Stimulated activated CD4-positive, alpha-beta T cell treated with anti-CD3 and anti-CD28 coated beads, Interleukin-1b, Interleukin-23, amount 100 ng/mL, for 1 hour (primary cell): ENCODE measurements at places on chromosomes 16 and 17.
A peak's percentile ranks its signal among the peaks of the same experiment; 100 is the strongest.

DNA sequence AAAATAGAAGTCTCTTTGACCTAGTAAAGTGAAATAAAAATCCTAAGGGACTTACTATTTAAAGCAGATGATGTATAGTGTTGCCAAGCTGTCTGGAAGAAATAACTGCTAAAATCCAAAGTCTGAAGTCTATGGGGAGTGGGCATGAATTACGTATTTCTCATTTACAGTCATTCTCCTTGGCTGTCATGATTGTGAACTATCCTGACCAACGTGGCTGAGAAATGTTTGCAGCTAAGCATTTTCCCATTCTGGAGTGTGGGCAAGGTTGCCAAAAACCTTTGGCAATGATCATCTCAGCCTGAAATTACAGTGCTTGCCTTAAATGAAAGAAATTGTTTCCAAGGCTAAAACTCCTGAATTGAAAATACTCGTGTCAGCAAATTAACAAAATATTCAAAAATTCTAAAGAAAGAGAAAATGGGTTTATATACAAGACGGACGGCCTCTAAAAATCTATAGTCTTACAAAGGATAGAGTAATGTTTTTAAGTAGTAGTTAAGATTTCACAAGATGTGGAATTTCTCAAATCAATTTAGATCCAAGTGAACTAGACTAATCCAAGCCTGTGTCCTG, 77.0 kb downstream of the CACNG1 start:
- DNase-seq, result no peak

- no peak for DNase-seq
Measured at GRCh38 chr17:82242977-82243647, 14.3 kb downstream of the SLC16A3 start.

DNA sequence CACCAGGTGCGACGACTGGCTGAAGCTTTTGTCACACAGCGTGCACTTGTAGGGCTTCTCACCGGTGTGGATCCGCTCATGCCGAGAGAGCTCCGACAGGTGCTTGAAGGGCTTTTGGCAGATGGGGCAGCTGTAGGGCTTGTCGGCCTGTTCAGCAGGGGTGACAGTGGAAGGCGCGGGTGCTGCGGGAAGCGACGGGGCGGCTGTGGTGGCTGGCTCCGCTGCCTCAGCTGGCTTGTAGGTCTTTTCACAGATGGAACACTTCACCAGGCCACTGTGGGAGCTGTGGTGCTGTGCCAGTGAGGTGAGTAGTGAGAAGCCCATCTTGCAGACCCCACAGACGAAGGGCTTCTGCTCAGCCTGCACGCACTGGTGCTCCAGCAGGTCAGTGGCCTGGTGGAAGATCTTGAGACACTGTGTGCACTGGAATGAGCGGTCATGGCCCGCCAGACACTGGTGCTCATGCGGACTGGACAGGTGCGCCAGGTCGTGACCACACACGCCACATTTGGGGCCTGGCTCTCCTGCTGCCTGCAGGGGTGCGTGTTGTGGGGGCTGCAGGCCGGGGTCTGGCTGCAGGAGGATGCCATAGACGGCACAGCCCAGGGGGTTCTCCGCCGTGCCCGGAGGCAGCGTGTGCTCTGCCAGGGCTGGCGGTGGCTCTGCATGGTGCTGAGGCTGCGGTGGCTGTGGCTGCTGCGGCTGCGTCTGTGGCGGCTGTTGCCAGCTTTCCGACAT, 2.8 kb downstream of the ZNF319 start:
- DNase-seq, result no peak

DNA sequence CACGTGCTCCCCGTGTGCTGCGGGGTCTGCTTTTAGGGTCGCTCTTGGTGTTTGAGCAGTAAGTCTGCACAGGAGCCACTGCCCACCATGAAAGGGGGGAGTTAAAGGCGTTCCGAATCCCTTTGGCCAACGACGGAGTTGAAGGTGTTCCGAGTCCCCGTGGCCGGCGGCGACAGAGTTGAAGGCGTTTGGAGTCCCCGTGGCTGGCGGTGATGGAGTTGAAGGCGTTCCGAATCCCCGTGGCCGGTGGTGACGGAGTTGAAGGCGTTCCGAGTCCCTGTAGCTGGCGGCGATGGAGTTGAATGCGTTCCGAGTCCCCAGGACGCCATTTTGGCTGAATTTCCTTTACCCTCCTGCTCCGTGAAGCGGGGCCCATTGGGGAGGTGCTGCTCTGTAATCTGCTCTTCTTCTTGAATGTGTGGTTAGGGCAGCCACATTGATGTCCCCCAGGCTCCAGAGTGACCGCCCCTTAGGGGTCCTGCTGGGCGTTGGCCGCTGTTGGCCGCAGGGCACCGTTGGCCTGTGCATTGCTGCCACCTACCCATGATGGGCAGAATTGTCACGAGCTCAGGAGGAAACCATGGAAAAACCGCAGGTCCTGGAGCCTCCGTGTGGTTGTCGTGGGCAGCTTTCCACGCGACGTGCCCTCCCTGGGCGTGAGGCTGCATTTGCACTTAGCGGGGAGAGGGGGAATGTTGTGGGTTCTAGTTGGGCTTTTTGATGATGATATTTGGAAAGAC, 73.7 kb upstream of the ZNF750 start:
- DNase-seq, result no peak

DNA sequence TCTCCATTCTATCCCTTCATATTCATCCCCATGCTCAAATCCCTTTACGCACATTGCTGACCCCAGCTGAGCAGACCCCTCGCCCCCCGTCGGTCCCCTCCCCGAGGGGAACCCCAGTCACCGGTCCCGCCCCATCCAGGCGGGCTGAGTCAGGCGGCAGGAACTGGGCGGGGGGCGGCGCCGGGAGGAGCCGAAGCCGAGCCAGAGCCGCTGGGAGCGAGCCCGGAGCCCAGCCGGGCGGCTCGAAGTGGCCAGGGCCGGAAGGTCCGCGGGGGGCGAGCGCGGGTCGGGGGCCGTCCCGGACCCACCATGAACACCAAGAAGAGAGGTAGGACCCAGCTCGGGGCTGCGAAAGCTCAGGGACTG, 8.6 kb downstream of the RIPOR1 start:
- DNase-seq, result peak; percentile 42

GRCh38 chr17:8794636-8795035, 4.5 kb downstream of the MFSD6L start:
- no peak for DNase-seq

DNA sequence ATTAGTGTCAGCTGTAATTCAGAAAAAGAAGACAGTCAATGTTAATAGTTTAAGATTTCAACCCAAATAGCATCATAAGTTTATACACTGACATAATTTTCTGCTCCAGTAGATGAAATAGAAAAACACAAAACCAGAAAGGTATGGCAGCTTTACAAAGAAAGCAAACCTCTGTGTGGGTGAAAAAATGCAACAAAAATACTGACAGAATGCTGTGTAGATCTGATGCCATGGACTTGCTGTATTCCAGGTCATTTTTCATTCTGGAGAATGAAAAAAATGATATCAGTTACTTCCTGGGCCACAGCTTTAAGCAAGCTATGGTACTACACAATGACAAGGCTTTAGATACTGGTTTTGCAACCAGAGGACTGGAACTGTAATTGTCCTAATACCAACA, 116.0 kb downstream of the MAP2K4 start:
- no peak for DNase-seq

GRCh38 chr17:7715936-7716886, 1.3 kb upstream of the DNAH2 start:
- no peak for DNase-seq

GRCh38 chr17:72338847-72339790, 218.3 kb downstream of the SOX9 start:
- no peak for DNase-seq

- no peak for DNase-seq
Measured at GRCh38 chr17:81120695-81121621, 44.3 kb upstream of the PVALEF start.

- DNase-seq, result no peak
Measured at GRCh38 chr17:34474706-34475105, 104.7 kb upstream of the TMEM132E start.

- DNase-seq, result peak; percentile 59
Measured at GRCh38 chr17:37047631-37048104, 98.9 kb downstream of the AATF start.

DNA sequence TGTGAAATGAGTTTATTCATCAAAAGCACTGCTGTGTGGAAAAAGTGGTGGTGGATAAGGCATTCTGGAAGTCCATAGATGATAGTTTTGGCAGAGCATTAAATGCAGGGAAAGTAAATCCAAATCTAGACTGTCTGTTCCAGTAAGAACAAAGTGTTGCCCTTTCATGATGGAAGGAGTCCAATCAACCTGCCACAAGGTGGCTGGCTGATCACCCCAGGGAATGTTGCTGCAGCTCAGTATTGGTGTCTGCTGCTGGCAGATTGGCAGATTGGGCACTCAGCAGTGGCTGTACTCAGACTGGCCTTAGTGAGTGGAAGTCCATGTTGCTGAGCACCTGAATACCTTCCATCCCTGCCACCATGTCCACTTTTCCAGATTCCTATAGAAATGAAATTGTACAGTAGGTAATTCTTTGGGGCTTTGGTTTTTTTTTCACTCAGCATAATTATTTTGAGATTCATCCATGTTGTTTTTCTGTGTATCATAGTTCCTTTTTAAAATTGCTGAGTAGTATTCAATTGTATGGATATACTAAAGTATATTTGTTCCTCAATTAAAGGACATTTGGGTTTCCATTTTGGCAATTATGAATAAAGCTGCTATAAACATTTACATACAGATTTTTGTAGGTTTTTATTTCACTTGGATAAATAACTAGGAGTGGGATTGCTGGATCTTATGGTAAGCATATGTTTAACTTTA, 14.3 kb downstream of the DYNLL2 start:
- no peak for DNase-seq

GRCh38 chr16:76913046-76913445, 277.9 kb upstream of the MON1B start:
- DNase-seq, result no peak

DNA sequence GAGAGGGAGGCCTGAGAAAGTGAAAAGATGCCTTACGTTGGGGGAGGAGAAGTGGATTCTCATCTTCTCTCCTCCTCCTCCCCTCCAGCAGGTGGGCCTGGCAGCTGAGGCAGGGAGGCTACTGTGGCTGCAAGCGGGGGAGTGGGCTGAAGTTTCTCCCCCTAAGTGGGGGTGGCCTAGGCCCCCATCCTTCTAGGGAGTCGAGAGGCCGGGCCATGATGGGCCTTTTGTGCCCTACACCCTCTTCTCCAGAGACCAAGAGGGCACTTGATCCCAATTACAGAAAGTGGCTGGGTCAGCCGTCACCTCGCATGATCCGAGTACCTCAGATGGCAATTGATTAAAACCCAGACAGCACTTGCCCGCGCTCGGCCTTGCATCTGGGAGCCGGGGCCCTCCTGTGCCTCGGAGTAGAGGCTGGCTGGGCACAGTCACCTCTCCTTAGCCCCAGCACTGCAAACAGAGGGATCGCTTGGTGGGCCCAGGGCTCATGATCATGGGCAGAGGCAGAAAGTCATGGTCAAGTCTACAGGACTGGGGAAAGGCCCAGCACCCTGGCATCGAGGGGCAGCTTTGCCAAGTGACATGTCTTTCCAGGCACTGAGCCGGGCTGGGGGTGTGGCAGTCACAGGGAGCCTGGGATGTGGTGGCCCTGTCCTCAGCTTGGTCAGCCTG, 78.3 kb downstream of the IRX5 start:
- DNase-seq, result no peak

DNA sequence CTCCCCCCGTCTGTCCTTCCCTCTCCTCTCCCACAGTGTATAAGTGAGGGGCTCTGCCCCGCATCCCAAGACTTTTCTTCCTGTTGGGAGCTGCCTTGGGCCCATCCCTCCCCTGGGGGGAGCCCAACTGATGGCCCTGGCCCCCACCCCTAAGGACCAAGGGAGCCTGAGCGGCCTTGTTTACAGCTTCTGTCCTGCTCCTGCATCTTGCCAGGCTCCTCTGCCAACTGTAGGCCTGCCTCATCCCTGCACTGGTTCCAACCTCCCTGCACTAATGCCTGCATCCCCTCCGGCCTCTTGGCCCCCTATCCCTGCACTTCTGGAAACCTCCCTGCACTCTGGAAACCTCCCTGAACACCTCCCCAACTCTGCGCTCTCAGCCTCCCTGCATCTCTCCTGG, 1.4 kb upstream of the PAGR1 start:
- no peak for DNase-seq

DNA sequence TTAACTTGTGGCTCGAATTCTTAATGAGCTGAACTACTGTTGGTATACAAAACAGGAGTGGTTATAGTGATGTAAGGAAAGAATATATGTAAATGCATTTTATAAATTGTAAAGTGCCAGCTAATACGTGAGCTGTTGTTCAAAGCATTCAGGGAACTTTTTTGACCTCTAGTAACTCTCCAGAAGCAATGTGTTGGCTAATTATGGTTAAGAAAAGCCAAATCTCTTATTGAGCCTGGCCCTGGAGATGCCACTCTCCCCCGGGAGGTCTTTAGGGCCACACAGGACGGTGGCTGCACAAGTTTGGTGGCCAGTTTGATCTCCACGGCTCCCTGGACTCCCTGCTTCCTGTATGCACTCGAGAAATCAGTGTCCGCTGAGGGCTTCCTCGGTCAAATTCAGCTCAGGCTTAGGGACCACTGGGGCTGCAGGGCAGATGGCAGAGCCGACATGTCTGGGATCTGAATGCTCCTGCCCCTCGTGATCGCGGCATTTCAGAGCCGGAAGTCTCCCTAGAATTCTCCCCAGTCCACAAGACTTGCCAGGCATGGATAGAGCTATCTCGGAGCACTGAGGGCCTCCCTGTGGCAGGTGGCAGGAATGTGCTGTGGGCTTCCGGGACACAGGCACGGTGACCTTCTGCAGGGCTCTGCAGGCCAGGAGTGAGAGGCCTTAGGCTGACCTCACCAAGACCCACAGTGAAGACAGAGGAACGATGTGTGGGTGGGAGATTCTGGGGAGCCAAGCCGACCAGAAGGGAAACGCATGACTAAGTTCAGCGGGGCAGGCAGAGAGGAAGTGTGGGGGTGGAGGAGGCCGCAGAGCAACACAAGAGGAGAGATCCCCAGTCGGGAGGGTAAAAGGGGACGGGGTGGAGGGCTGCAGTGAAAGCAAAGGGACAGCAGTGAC, 18.6 kb upstream of the PITPNM3 start:
- no peak for DNase-seq

DNA sequence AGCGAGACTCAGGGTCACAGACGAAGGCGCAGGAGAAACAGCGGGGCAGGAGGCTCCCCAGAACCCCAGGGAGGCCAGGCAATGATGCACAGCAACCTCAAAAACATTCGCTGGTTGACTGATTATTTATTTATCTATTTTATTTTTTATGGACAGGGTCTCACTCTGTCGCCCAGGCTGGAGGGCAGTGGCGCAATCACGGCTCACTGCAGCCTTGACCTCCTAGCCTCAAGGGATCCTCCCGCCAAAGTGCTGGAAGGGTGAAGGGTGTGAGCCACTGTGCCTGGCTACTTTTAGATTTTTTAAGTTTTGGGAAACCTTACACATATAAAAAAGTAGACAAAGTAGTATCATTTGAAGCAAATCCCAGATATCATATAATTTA, 83.5 kb downstream of the ZNF778 start:
- no peak for DNase-seq

DNA sequence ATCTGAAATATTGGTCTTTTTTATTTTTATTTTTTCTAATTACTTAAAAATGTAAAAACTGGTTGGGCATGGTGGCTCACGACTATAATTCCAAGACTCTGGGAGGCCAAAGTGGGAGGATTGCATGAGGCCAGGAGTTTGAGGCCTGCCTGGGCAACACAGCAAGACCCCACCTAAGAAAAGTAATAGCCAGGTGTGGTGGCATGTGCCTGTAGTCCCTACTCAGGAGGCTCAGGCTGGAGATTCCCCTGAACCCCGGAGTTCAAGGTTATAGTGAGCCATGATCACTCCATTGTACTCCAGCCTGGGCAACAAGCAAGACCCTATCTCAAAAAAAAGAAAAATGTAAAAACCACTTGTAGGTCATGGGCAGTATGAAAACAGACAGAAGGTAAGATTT, 36.8 kb upstream of the CDH3 start:
- no peak for DNase-seq
